T-helper 1 cell (primary cell): ENCODE measurements at places on chromosomes 4 and X.

DNA sequence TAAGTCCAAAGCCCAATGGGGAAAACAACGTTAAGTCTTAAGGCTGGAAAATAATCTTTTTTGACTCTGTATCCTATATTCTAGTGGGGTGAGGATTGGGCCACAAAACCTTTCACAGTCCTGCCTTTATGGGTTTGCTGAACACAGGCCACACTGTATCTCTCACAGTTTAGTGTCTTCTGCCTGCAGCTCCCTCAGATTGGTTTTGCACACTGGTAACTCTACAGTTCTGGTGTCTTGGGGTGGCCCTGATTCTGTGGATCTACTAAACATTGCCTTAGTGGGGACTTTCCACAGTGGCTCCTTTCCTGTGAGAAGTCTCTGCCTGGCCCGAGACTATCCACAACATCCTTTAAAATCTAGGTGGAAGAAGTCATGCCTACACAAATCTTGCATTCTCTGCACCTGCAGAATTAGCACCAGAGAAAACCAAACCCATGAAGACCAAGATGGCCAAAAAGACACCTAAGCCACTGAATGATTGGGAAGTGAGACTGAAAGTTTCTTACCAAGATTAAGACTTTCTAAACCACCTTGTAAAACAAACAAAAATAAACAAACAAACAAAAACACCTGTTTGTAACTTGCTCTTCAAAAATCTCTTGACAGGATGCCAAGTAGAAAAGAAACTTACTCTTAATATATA is 150.4 kb upstream of the PCDH10 start:
- no peak for DNase-seq

DNA sequence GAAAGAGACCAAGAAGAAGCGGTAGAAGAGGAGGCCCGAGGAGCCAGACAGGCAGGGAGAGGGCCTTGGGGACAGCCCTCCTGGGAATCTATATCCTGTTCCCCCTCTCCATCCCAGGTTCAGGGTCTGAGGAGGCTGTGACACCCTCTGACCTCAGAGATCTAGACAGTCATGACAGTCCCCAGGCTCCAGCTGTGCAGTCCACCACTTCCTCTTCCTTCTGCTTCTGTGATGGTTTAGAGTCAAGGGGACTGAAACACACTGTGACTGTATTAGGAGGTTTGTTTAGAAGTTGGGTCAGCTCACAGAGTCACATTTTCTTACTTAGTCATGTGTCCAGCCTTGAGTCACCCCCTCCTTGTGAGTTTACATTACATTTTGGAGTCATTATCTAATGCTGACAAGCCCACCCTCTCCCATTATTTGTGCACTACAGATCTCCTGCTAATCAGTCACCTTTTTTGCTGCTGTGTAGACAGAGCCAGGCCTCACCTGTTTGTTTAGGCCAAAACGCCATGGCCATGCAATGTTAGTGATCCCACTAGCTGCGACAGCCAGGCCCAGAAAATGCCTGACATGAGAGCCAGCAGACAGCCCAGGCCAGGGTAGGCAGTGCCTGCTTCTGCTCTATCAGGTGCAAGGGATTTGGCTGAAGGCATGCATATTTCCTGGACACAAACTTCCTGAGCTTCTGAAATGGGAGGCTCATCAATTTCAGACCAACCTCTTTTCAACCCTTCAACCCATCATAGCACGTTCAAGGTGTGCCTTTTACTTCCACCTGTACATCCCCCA is 26.0 kb downstream of the MANBA start:
- DNase-seq, result peak; percentile 57

GRCh38 chr4:14994242-14994641 is 8.0 kb upstream of the CPEB2 start:
- DNase-seq, result no peak

GRCh38 chr4:137367620-137368019 is 164.7 kb downstream of the PCDH18 start:
- DNase-seq, result no peak

DNA sequence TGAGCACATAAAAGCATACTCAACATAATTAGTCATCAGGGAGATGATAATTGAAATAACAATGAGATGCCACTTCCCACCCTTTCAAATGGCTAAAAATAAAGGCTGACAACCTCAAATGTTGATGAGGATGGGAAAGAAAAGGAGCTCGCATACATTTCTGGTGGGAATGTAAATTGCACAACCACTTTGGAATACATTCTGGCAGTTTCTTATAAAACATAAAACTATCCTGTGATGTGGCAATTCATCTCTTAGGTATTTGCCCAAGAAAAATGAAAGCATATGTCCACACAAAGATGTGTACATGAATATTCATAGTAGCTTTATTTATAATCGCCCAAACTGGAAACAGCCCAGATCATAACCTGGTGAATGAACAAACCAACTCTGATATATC is 687 bp upstream of the ZNF275 start:
- no peak for DNase-seq

GRCh38 chr4:666436-666810 is 7.7 kb downstream of the ATP5ME start:
- DNase-seq, result peak; percentile 10

DNA sequence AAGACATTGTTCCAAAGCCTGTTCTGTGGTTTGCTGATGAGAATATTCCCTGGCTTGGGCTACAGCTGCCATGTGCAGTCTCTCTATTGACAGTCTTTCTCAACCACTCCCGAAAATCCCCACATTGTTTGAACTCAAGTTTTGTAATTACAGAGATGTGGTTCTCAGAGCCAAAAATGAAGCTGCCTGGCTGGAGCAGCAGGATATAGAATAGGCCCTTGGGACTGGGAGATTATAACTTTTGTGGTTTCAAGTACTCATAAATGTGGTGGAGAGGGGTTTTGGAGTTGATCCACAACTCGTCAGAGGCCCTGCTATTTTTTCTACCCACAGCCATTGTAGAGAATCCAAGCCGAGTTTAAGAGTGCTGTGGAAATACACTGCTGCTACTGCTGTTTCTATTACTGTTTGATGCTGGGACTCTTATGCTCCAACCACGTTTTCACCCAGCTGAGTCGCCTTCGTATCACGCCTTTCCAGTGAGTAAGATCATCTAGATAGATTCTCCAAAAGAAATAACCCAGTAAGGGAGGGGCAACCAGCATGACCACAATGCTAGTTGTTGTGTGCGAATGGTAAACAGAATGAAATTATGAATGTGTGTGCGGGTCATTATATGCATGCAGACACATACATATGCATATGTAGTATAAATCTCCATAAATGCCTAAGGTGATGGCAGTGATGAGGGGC is 57.1 kb upstream of the ATXN3L start:
- no peak for DNase-seq

- no peak for DNase-seq
These were observed 752.9 kb downstream of the RPA4 start for GRCh38 chrX:97636473-97637140.

- no peak for DNase-seq
These were observed 2.0 kb downstream of the HSPA4L start for GRCh38 chr4:127783955-127784770.

GRCh38 chrX:109873574-109873973 is 129.3 kb upstream of the TMEM164 start:
- no peak for DNase-seq

GRCh38 chr4:63708661-63709060 is 700.6 kb downstream of the TECRL start:
- no peak for DNase-seq

GRCh38 chrX:3669841-3670475 is 43.5 kb downstream of the PRKX start:
- no peak for DNase-seq

DNA sequence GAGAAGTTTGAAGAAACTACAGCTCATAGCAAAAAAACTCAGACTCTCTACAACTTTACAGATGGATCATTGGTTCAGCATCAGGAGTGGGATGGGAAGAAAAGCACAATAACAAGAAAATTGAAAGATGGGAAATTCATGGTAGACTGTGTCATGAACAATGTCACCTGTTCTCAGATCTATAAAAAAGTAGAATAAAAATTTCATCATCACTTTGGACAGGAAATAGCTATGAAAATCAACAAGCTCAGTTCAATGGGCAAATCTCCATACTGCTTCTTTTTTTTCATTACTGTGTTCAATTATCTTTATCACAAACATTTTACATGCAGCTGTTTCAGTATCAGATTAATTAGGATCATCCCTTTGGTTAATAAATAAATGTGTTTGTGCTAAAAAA is 76.5 kb upstream of the RAPGEF2 start:
- DNase-seq, result no peak

GRCh38 chr4:22969287-22969896 is 276.7 kb downstream of the GBA3 start:
- no peak for DNase-seq

GRCh38 chrX:38935561-38935960 is 134.3 kb downstream of the MID1IP1 start:
- DNase-seq, result no peak

DNA sequence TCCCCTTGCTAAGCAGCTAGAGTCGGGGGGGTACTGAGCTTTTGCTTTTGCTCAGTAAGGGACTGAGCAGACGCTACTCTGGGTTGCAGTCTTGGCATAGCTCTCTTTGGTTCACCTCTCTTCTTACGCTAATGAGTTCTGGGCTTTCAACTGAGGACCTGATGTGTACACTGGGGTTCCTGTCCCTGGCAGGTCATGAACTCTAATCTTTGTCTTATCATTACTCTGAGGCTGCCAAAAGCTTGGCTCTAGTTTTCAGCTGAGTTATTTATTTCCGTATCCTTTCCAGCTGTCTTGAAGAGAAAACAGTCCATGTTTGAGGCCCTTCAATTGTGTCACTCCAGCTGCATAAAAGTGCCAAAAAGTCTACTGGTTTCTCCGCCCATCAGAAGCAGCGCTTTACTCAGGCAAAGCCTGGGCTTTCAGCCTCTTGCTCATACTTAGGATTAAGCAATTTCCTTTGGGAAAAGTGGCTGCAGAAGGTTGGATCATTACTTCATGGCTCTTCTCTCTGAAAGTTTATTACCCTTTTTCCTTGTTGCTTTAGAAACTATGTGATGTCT is 121.0 kb upstream of the STOX2 start:
- DNase-seq, result no peak

- no peak for DNase-seq
These were observed 245.9 kb downstream of the MID1IP1 start for GRCh38 chrX:39047174-39047573.

DNA sequence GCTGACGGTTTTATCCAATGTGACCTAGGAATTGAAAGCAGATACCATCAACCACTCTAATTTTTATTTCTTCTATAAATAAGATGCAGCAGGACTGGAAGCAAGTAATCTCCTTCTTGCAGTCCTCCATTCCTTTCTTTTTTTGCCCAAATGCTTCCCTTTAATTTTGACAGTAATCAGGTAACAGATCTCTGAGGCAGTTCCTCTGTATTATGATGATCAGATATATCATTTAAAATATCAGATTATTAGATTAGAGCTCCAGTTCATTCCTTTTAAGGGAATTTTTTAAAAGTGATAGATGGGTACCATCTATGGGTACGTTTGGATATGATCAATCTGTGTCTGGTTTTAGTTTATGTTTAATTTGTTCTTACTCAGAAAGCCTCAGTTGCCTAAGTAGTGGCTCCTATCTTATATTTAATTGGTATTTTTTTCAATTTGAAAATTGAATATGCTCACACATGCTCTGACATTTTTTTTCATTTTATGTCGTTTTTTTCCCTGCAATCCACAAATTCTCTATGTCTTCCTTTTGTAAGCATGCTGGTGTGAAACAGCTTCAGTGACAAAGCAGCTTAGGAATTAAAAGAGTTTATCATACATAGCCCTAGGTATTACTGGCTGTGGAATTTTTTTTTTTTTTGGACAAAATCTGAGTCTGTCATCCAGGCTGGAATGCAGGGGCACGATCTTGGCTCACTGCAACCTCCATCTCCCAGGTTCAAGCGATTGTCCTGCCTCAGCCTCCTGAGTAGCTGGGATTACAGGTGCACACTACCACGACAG is 73.7 kb upstream of the ANK2 start:
- DNase-seq, result no peak

DNA sequence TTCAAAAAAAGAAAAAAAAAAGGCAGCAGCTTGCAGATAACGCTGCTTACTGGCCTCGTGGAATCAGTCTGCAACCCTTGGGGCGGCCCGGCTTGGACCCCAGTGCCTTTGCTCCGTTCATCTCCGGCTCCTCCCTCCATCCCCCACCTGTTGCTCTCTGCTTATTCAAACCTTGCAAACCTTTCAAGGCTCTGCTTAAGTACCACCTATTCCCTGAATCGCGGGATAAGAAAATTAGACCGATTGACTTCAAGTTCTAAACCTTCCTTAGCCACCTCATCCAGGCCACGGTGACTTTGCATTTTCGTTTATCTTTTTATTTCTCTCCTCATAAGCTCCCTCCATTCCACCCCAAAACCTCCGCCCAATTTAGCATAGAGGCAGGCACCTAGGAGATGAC is 1.4 kb upstream of the PHKA1 start:
- no peak for DNase-seq

- DNase-seq, result no peak
These were observed 268.8 kb downstream of the BCOR start for GRCh38 chrX:39828971-39829370.

GRCh38 chr4:19544446-19545125 is 707.1 kb upstream of the SLIT2 start:
- no peak for DNase-seq

- DNase-seq, result no peak
These were observed 85.9 kb downstream of the OTC start for GRCh38 chrX:38438321-38438720.

DNA sequence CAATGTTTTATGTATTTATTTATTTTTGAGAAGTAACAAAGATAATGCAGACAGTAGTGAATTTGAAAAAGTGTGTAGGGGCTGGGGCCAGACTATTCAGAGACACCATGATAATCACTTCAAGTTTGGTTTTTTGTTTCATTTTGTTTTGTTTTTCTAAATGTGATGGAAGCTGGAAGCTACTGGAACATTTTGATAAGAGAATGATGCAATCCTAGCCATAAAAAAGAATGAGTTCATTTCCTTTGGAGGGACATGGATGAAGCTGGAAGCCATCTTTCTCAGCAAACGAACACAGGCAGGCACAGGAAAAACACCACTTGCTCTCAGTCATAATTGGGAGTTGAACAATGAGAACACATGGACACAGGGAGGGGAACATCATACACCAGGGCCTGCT is 706.6 kb upstream of the EPHA5 start:
- DNase-seq, result no peak

- no peak for DNase-seq
These were observed 1476.9 kb downstream of the ARAP2 start for GRCh38 chr4:34767407-34767806.

GRCh38 chrX:131812847-131813825 is 210.0 kb upstream of the STK26 start:
- DNase-seq, result peak; percentile 93

DNA sequence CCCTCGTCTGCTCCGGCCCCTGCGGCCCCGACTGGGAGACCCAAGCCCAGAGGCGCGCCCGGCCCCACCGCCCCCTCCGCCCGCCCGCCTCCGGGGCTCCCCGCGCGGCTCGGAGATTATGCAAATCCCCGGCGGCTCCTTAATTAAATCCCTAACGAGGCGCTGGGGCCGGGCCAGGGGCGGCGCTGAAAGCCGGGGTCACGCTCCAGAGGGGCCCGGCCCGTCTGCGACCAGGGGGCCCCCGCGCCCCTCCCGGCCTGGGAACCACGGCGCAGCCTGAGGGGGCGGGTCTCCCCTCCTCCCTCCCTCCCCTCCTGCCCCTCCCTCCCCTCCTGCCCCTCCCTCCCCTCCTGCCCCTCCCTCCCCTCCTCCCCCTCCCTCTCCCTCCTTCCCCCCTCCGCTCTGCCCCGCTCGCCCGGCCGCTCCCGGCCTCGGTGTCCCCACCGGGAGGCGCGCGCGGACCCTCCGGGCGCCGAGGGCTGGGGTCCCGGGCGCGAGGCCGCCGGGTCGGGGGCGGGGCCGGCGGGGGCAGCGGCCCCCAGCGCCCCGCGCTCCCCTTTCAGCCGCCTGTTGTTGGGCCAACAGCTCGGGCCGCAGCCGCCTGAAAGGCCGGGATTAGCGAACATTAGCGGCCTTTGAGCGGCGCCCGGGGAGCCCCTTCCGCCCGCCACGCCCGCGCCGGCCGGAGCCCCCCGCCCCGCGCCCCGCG is 25.9 kb upstream of the FGFR3 start:
- DNase-seq, result no peak
